ENCODE measurements at places on chromosomes 7 and 10.
A peak's percentile ranks its signal among the peaks of the same experiment; 100 is the strongest.

DNA sequence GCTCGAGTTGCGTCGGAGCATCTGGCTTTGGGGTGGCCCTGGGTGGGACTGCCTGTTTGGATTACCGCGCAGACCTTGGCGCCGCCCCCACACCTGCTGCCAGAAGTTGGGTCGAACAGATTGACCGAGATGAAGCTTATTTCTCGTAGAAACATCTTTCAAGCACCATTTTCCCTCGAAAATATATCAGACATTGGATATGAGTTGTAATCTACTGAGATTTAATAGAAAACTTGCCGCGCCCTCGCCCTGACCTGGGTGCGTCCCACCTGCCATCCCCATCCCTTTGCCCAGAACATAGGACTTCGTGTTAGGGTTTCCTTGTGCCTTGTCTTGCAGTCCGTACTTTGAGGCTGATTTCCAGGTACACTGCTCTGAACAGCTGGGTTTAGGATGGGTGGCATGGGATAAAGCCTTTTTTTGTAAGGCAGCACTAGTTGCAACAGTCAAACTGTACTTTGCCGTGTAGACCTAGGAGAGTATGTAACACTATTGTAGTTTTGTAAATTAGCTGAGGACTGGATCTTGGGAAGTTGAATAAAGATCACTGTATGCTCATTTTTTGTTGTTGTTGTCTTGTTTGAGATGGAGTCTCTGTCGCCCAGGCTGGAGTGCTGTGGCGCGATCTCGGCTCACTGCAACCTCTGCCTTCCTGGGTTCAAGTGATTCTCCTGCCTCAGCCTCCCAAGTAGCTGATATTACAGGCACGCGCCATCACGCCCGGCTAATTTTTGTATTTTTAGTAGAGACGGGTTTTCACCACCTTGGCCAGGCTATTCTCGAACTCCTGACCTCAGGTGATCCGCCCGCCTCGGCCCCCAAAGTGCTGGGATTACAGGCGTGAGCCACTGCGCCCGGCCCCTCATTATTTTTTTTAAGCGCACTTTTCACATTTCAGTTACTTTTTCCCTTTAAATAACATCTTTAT is 978 bp downstream of the OGDH start:
- no peak for DNase-seq

DNA sequence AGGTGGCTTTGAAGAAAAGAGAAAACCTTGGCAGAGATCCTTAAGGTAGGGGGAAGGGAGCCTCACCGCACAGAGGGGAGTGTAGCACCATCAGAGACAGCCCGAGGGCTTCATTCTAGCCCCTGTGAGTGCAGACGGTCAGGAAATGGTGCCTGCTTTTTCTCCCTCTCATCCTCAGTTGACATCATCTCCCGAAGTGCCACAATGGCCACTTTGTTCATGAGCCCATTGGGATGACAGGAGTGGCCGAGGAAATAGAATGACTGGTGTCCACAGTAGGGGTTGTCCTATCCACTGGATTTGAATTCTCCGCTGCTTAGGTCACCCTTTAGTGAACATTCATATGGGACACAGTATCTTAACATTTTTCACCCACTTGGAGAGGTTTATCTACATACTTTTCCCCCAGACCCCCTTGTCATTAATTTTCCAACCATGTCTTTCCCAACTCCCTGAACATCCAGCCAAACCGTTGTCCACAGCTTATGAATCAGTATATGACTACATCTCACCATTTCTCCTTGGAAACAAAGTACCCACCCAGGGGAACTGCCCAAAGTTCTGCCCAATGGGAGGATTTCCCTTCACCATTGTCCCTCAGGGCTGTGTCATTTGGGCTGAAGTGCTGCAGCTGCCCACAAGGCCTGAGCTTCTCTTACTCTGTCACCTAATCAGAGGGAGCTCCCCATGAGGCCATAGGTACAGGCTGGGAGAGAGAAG is 108.8 kb downstream of the ADCY1 start:
- DNase-seq, result no peak

DNA sequence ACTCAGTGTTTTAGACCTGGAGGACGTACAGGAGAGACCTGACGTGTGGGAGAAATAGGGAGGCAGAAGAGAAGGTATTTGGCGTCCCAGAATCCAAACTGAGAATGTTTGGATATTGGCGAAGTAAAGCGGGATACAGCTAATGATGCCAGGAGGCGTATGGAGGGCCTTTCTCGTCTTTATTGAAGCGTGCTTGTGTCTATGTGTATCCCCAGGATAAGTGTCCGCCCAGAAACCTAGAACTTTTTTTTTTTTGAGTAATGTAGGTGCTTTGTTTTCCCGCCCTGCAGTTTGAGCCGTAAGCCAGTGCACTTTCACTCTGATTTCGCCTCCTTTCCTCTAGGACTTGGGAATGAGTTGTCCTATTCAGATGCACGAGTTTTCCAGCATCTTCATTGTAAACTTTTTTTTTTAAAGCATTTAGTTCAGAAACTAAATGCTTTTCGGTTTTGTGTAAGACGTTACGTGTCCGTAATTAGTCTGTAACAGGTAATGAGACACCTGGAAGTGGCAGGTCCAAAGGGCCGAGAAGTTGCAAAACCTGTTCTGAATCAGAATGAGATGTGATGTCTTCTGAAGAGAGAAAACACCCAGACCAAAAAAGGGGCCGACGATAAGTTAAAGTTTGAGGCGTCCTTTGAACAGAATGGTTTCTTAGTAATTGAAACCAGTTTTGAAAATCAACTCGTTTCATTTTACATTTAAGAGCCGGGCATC is 746 bp downstream of the ARL5B start:
- DNase-seq, result peak; percentile 51

GRCh38 chr7:25288556-25289307 is 60.4 kb upstream of the NPVF start:
- no peak for DNase-seq

- peak; percentile 22 for DNase-seq
These were observed 32.5 kb downstream of the LAMB4 start for GRCh38 chr7:108097703-108098102.

DNA sequence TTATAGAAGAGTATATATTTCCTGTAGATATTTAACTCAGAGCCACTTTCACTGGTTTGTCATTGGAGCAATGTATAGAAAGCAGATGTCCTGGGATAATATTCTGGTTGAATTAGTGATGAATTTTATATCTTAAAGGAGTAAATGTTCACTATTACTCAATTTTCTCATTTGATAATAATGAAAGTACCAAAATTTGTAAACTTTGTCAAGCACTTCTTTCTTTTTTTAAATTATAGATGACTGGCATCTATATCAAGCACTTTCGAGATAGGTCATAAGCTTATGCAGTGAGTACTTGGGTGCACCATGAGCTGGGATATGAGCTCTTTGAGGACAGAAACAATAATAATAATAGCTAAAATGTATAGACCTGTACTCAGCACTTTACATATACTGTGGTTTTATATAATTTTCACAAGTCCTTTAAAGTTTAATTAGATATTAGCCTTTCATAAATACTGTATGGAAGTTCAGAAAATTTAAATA is 11.3 kb downstream of the RSBN1L start:
- no peak for DNase-seq

DNA sequence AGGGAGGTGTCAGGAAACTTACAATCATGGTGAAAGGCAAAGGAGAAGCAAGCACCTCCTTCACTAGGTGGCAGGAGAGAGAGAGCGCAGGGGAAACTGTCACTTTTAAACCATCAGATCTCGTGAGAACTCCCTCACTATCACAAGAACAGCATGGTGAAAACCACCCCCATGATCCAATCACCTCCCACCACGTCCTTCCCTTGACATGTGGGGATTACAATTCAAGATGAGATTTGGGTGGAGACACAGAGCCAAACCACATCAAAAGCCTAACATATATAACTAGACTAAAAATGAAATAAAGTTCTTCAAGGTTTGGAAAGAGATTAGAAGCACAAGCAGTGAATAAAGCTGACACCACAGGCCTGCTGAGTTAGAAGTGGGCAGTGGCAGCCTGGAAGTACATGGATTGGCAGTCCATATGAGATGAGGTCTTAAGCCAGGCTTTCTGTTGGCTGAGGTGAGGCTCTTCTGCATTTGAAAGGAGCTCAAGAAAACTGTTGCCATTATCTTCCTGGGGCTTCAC is 96.4 kb upstream of the MDFIC start:
- no peak for DNase-seq

DNA sequence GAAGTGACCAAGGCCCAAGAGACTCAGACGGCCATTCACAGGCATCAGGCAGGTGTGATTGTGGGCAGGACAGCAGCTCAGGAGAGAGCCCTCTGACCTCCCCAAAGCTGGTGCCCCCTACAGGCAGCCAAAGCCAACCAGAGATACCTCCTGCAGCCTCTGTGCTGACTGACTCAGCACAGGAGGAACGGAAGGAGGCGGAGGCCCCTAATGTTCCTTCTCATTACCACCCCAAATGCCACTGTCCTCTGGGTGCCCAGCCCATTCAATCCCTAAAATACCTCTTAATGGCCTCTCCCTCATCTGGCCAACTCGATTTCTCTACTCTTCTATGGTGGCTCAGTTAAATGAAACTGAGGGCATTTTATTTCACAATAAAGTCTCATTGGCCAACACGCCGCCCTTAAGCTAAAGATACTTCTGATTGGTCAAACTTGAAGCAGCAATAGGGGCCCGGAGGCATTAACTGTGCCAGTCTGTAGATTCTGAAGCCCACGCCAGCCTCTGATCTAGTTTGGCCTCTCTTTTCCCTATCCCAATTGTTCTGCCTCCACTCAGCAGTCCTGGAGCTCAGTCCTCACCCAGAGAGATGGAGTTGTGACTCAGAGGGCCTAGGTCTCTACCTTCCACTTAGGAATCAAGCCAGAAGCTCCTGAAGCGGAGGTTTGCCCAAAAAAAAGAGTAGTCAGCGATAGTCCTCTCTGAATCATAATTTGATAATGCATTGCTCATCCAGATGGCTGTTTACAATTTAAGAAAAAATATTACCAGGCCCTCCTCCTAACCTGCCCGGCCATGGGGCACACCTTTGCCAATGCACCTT is 1.2 kb downstream of the CYREN start:
- DNase-seq, result peak; percentile 84

GRCh38 chr7:112945046-112945445 is 141.6 kb downstream of the GPR85 start:
- DNase-seq, result no peak

DNA sequence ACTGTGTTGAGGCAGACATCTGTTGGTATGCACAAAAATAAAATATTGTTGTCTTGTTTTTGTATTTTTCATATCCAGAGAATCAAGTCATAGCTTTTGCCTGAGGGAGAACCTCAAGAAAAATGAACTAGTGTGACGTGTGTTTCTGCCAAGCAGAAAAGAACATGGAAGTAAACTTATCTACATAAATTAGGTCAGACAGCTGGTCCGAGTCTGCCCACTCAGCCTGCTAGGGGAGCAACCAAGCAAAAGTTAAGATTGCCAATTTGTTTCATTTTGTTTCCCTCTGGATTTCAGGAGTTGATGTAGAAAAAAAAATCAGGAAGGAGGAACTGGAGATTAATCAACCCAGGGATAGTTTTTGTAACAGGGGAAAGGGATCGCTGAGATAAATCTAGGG is 572.4 kb upstream of the LRRTM3 start:
- no peak for DNase-seq

GRCh38 chr7:106239406-106239805 is 45.4 kb downstream of the NAMPT start:
- DNase-seq, result no peak

GRCh38 chr7:89554209-89554608 is 600.1 kb upstream of the STEAP1 start:
- DNase-seq, result no peak

GRCh38 chr10:99852481-99853213 is 70.2 kb downstream of the ABCC2 start:
- no peak for DNase-seq

- DNase-seq, result no peak
These were observed 12.4 kb downstream of the TRIM24 start for GRCh38 chr7:138472292-138473079.

DNA sequence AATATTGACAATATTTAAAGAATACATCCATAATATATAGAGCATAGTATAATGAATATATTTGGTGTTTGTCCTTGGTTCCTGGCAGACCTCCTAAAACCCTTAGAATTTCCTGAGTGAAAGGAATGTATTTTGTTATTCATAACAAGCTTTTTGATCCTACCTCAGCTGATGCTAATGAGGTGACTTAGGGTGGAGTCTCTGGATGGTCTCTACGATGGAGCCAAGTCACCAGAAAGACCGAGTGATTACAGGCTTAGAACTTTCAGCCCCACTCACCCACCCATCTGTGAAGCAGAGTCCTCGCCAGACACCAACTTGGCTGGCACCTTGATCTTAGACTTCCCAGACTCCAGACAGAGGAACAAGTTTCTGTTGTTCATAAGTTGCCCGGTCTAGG is 35.9 kb downstream of the UPF2 start:
- DNase-seq, result no peak

DNA sequence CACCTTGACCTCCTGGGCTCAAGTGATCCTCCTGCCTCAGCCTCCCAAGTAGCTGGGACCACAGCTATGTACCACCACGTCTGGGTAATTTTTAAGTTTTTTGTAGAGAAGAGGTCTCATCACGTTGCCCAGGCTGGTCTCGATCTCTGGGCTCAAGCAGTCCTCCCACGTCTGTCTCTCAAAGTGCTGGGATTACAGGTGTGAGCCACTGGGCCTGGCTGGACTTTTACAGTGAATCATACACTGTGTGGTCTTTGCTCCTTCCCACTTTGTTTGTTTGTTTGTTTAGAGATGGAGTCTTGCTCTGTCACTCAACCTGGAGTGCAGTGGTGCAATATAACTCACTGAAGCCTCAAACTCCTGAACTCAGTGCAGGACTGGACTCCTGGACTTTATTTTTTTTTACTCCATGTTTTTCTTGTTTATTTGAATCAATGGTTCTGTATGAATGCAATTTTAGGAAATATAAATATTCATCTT is 12.5 kb downstream of the PPIA start:
- no peak for DNase-seq

DNA sequence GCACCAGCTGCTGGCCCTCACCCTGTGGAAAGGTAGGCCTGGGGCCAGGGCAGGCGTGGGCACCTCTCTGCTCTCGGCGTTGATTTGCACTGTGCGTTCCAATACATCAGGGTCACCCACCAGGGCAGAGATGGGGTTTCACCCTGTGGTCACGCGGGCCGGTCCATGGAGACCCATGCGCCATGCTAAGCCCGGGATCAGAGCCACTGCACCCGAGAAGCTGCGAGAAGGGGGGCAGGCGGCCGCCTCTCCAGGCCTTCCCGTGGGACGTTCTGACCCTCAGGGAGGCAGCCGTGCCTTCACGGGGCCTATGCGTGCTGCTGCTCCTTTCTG is 11.1 kb downstream of the GET4 start:
- DNase-seq, result no peak

DNA sequence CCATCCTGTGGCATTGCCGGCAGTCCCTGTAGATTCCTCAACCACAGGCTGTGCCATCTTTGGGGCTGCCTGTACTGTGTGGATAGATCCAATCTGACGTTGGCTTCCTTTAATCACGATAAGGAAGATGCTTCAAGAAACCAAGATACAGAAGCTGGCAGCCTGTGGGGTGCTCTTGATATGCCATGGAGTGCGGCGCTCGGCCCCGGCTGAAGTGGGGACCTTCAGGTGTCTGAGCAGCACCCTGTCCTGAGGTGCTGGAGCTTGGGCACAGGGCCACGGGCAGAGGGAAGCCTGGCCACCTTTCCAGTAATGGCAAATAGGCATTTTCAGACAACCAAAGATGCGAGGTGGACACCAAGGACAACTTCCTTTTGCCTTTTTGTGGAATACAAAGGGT is 139.5 kb downstream of the ACTR3B start:
- no peak for DNase-seq
